ENCODE measurements at places on chromosomes 6 and 20. TPM values are rescaled to one million over a fixed set of nuclear protein-coding genes. Genes with fewer than 3 reads are reported as not detected.
A peak's percentile ranks its signal among the peaks of the same experiment; 100 is the strongest.

GRCh38 chr6:28953585-28954258 is 29.9 kb upstream of the TRIM27 start:
- no peak for DNase-seq

Gene RHAG
- total RNA-seq, result 1.0 TPM

Gene C2
- 4.0 TPM for total RNA-seq

Gene SLC24A3
- total RNA-seq, result 12.6 TPM

Gene CTCFL
- total RNA-seq, result not detected

DNA sequence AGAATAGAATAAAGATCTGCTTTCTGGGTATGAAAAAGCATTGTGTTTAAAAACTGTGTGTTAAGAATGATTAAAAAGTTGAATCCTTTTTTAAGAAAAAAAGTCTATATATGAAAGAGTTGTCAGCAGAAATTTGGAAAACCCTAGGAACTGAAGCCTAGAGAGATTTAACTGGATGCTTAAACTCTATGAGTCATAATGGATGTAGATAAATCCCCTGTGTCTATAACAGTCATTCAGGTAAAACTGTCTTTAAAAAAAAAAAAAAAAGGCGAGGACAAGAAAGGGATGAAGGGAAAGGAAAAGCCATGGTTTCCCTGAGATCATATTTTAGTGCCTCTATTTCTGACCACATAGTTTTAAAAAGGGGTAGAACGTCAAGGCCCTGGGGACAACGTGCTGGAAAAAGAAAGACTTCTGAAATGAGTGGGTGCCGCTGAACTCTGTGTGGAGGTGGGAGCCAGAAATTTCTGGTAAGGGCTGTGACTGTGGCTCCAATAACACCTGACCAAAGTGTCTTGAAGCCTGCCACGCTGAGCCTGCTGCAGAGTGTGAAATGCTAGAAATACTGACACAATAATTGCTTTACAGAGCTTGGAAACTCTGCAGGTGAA is 302.6 kb upstream of the ARID1B start:
- DNase-seq, result no peak

GRCh38 chr20:20195021-20195705 is 142.8 kb downstream of the CFAP61 start:
- no peak for DNase-seq

GRCh38 chr20:60048634-60049521 is 90.7 kb downstream of the CDH26 start:
- DNase-seq, result no peak

Gene ADAT2
- 6.9 TPM for total RNA-seq

Gene COL21A1
- total RNA-seq, result 151 TPM

- DNase-seq, result no peak
Observed at GRCh38 chr20:10731190-10731965, 57.6 kb upstream of the JAG1 start.

Gene FNDC11
- 0.63 TPM for total RNA-seq

DNA sequence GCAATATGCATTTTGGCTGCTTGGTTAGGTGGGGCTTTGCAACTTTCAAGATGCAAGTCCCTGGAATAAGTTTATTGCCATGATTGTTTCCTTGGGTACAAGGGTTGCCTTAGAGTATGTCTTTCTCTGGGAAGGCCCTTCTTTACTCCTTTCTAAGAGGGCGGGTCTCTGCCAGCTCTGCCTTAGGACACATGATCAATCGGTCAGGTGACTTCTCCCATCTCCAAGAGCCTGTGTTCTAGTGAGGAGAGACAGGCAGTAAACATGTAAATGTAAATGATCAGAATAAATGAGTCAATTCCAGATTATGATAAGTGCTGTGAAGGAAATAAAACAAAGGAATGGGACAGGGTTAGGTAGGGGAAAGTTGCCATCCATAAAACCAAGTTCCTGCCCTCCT is 43.2 kb upstream of the BCAS1 start:
- DNase-seq, result no peak

- DNase-seq, result no peak
Observed at GRCh38 chr20:10946124-10946880, 272.5 kb upstream of the JAG1 start.

DNA sequence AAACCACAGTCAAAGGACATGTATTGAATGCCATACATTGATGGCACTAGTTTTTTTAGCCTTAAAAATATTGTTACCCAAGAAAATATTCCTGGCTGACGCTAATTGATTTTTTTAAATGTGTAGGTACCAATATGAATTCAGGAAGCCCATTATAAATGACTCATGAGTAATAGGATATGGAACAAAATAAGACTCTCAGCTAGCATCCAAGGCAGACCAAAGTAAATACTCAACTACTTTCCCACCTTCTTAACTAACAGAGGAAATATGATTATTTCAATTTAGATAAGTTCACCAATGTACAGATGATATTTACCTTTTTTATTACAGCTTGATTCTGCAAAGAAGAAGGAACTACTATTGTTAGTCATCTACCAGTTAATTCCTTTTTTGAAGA is 43.2 kb upstream of the TXNDC5 start:
- DNase-seq, result no peak

GRCh38 chr6:101395345-101395744 is 1.8 kb downstream of the GRIK2 start:
- no peak for DNase-seq

DNA sequence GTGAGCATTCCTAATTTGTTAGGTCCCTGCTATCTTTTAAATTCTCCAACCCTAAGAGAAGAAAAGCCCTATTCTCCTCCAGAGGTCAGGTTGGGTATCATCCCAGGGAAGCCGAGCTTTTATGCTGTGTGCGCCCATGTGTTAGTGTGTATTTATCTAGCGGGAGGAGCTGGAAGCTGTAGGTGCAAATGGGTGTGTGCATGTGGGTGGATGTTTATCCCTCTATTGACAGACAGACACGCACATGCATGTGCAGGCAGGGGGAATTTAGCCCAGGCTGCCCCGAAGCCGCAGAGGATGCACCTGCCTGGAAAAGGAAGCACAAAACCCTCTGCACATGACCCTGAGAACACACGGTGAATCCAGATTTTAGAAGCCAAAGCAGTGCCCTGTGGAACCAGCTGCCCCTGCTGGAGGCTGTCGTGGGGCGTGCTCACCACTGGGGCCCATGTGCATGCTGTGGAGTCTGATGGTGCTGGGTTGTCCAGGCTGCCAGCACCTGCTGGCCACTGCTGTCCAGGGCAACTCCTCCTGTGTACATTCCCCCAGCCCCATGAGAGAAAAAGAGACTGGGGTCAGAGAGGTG is 397.5 kb downstream of the TAF4 start:
- no peak for DNase-seq

DNA sequence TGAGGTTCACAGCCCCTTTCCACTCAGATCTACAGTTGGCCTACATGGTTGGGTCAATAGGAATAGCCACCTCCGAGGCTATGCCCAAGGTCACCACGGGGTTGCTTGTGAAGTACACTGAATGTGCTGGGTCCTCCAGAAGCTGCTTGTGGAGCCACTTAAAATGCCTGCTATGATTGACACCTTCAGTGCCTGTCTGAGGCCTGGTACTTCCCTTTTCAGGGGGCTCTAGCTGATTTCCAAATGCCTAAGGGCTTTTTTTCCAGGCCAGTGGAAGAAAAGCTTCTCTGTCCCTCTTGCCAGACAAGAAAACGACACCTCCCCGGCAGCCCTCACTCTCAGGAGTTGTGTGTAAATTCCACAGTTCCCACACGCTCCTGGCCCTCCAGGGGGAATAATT is 6.3 kb upstream of the NXT1 start:
- no peak for DNase-seq

DNA sequence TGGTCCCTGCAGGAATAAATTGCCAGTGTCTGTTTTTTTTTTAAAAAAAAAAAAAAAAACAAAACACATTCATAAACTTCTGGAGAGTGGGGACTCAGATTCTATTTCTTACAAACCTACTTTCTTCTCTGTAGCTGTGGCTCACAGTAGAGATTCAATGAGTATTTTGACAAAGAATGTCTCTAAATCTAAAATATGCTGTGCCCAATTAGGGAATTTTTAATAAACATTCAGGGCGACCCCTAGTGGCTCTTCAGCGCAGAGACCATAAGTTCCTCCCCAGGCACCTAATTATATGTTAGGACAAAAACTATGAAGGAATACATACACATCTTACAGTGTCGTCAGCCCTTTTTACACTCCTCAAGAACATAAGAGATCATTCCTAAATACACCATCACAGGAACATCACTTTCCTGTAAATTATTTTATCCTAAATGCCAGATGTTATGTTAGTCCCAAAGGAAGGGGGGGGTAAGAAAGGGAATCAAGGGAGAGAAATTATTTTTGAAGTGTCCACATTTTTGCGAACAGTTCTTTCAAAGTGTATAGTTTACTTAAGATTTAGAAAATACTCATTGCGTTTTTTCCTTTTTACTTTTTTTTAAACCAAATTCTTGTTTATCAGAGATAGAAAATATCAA is 21.8 kb upstream of the NAA20 start:
- no peak for DNase-seq

- peak; percentile 94 for DNase-seq
Observed at GRCh38 chr6:22828179-22829062, 259.1 kb downstream of the HDGFL1 start.

DNA sequence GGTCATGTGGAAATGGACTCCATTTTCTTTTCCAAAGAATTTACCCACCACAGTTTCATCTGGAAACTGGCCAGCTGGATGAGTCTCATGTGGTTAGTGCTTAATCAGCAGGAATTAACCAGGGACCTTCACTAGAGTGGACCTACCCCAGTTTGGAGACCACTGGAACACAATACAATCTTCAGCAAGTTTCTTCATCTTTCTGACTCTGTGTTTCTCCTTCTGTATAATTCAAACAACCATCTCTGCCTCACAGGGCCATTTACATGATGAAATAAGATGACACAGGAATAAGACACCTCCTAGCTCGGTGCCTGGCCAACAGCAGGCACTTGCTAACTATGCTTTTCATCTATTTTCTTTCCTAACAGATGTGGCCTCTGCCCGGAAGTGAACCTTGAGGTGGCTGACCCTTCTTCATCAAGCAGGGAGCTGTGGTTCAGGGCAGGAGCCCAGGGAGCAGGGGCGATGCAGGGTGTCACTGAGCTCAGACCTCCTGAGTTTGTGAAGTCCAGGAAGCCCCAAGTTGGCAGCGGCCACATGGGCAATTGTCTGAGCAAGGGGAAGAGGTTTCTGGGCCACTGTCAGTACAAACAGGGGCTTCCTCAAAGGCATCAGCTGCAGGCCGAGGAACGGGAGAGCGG is 98.8 kb downstream of the SOD2 start:
- no peak for DNase-seq
